Right atrium auricular region (tissue), 2 donors: ENCODE measurements at places on chromosomes 7 and 10.

GRCh38 chr10:117275121-117275520, 34.2 kb downstream of the SLC18A2 start:
- no peak overlapping the region for H3K4me3 ChIP-seq
- DNase-seq = no peak
- H3K27ac ChIP-seq = no peak overlapping the region

DNA sequence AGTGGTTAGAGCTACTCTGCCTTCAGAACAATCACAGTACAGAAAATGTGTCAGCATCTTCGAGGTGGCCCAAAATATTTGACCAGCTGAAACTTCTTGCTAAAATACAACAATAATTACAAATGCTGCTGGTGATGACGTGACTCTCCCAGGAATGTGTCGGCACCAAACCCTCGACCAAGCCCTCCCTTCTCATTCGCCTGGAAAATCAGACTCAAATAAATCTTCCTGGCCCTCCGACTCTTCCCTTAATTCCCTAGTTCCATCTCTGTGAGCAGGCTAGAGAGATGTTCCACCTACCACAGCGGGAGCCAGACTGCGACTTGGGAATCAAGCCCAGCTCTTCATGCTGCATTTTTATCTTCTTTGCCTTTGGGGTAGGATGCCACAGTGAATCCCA, 4.1 kb downstream of the PRSS2 start:
- H3K4me1 ChIP-seq = no peaks in the 10 kb centered on the region
- no peak overlapping the region for H3K27ac ChIP-seq
- no peaks in the 10 kb centered on the region for H3K27me3 ChIP-seq
- no peaks in the 10 kb centered on the region for H3K36me3 ChIP-seq
- no peak for DNase-seq
- H3K4me3 ChIP-seq = no peak overlapping the region

- H3K27me3 ChIP-seq = no peaks in the 10 kb centered on the region
- no peak overlapping the region for H3K27ac ChIP-seq
- no peaks in the 10 kb centered on the region for H3K36me3 ChIP-seq
- H3K4me3 ChIP-seq = peak overlapping the region; percentile 40
- DNase-seq = no peak
These were observed 906 bp downstream of the CDK1 start for GRCh38 chr10:60778971-60779796.

DNA sequence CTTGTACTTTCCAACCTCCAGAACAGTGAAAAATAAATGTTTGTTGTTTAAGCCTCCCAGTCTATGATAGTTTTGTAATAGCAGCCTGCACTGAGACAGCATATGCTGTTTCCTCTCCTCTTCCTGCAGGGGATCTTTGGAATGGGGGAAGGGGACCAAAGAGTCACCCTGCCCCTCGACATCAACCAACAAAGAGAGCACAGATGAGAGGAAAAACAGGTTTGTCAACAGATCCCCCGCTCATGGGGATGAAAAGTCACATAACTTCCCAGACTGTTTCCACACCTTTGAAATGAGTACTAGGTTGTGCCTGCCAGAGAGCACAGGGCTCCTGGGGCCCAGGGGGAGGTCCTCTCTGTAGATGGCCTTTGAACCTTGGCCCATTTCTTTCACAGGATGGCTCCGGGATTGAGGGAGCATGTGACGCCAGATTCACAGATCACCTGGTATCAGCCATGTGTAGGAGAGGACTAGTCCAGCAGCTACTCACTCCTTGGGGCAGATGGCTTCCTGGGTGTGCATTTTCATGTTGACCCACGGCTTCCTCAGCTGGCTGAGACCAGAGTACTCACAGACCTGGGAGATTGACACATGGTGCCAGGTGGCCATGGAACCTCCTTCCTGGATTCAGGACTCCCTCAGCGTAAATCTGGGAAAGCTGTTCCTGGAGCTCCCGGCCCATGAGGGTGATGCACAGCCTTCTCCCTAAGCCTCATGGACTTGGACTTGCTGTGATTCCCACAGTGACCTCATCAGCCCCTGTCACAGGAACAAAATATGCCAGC, 125.6 kb downstream of the CXCL12 start:
- DNase-seq = no peak
- H3K4me1 ChIP-seq = no peaks in the 10 kb centered on the region
- H3K27me3 ChIP-seq = no peaks in the 10 kb centered on the region
- no peak overlapping the region for H3K27ac ChIP-seq
- H3K36me3 ChIP-seq = no peaks in the 10 kb centered on the region

- no peaks in the 10 kb centered on the region for H3K27me3 ChIP-seq
- no peak overlapping the region for H3K4me3 ChIP-seq
- H3K36me3 ChIP-seq = no peaks in the 10 kb centered on the region
- no peak overlapping the region for H3K27ac ChIP-seq
These were observed 12.7 kb upstream of the ABCC2 start for GRCh38 chr10:99769706-99770105.

DNA sequence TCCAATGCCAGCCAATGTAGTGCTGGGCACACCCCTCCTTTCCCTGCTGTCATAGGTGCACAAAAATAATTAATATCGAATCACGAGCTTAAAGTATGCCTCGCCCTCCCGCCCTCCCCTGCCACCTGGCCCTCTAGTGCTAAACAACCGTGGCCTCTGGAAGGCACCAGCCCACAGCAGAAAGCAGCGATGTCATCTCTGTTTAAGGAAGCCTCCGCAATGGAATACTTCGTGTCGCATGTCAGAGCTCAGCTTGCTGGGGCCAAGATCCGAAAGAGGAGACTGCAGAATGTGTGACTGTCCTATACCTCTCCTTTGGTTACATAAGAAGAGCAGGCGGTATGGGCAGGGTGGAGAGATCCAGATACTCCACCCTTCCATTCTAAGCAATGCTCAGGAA, 71.5 kb downstream of the RHOBTB1 start:
- DNase-seq = no peak
- H3K4me1 ChIP-seq = no peaks in the 10 kb centered on the region
- no peak overlapping the region for H3K4me3 ChIP-seq
- H3K36me3 ChIP-seq = peaks cover 30% of the 10 kb centered on the region

- DNase-seq = no peak
- H3K27ac ChIP-seq = no peak overlapping the region
- no peaks in the 10 kb centered on the region for H3K27me3 ChIP-seq
- H3K36me3 ChIP-seq = no peaks in the 10 kb centered on the region
- no peak overlapping the region for H3K4me3 ChIP-seq
- no peaks in the 10 kb centered on the region for H3K4me1 ChIP-seq
These were observed 25.2 kb upstream of the ZNF488 start for GRCh38 chr10:47409171-47409865.

GRCh38 chr7:137878333-137878961, 31.7 kb upstream of the DGKI start:
- peak; percentile 92 for DNase-seq
- peaks cover 39% of the 10 kb centered on the region for H3K36me3 ChIP-seq

GRCh38 chr7:39838326-39838725, 111.7 kb upstream of the CDK13 start:
- H3K4me3 ChIP-seq = no peak overlapping the region
- H3K27ac ChIP-seq = no peak overlapping the region
- H3K27me3 ChIP-seq = no peaks in the 10 kb centered on the region
- no peaks in the 10 kb centered on the region for H3K36me3 ChIP-seq
- no peak for DNase-seq

DNA sequence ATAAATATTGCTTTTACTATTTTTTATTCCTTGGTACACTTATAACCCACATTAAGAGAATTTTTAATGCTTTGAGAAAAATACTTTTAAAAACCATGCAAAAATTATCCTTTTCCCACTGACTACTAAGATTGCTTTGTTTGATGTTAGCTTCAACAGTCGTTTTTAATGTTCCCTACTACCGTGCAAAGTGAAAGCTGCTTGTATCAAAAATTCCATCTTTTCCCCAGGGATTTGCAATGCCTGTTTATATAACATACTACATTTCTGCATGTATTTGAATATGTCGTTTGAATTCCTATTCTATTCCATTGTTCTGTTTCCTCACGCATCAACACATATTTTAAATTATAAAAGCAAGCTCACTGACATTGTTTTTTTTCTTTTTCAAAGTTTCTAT, 54.4 kb downstream of the TFPI2 start:
- H3K27ac ChIP-seq = no peak overlapping the region

GRCh38 chr10:30068492-30069223, 9.3 kb upstream of the JCAD start:
- no peaks in the 10 kb centered on the region for H3K36me3 ChIP-seq
- H3K4me3 ChIP-seq = no peak overlapping the region
- H3K27ac ChIP-seq = peak overlapping the region; percentile 76
- no peaks in the 10 kb centered on the region for H3K27me3 ChIP-seq
- H3K4me1 ChIP-seq = no peaks in the 10 kb centered on the region

- H3K36me3 ChIP-seq = no peaks in the 10 kb centered on the region
- no peaks in the 10 kb centered on the region for H3K4me1 ChIP-seq
- H3K27ac ChIP-seq = no peak overlapping the region
- no peak for DNase-seq
- H3K4me3 ChIP-seq = no peak overlapping the region
- H3K27me3 ChIP-seq = no peaks in the 10 kb centered on the region
These were observed 27.4 kb downstream of the MAPK8 start for GRCh38 chr10:48333856-48334255.

GRCh38 chr10:24428410-24428782, 219.5 kb downstream of the KIAA1217 start:
- no peak for DNase-seq
- H3K4me3 ChIP-seq = no peak overlapping the region
- no peaks in the 10 kb centered on the region for H3K27me3 ChIP-seq

DNA sequence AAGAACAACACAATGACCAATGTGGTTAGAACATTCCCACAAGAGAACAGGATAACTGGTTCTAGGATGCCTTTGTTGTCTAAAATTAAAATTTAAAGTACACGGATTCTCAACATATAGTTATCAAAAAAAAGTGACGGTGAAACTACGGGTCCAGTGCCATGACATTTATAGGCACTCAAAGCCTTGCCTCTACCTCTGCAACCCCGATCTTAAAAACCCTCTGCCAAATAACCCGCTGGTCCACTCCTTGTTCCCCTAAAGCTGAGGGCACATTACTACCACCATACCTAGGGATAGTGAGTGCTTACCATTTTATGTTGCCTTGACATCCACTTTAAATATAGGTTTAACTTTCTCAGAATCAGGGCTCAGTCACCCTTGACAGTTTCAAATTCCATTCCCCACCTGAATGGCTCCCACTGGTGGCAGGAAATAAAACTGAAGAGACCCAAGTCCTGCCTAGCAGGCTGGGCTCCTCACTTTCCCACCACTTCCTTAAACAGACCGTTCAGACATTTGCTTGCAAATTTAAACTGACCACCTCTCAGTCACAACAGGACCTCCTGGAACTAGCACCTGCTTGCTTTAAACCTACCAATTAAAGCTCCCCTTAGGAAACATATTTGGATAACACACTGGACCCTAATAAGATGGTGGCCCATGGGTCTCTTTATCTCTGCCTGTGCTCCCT, 169.9 kb upstream of the ASAH2 start:
- peaks cover 16% of the 10 kb centered on the region for H3K4me1 ChIP-seq
- no peaks in the 10 kb centered on the region for H3K36me3 ChIP-seq
- no peaks in the 10 kb centered on the region for H3K27me3 ChIP-seq
- H3K27ac ChIP-seq = no peak overlapping the region
- DNase-seq = no peak
- no peak overlapping the region for H3K4me3 ChIP-seq

GRCh38 chr7:128961030-128961659, 23.4 kb downstream of the IRF5 start:
- no peak for DNase-seq
- H3K4me3 ChIP-seq = no peak overlapping the region
- no peaks in the 10 kb centered on the region for H3K4me1 ChIP-seq
- H3K27ac ChIP-seq = no peak overlapping the region

- DNase-seq = no peak
- peak overlapping the region; percentile 37 for H3K27ac ChIP-seq
- H3K27me3 ChIP-seq = no peaks in the 10 kb centered on the region
- H3K4me3 ChIP-seq = no peak overlapping the region
These were observed 90.3 kb upstream of the CTTNBP2 start for GRCh38 chr7:117963264-117964197.

GRCh38 chr7:15681631-15682030, 4.9 kb downstream of the MEOX2 start:
- H3K27ac ChIP-seq = peak overlapping the region; percentile 87
- no peaks in the 10 kb centered on the region for H3K27me3 ChIP-seq
- H3K36me3 ChIP-seq = no peaks in the 10 kb centered on the region
- H3K4me1 ChIP-seq = no peaks in the 10 kb centered on the region
- H3K4me3 ChIP-seq = peak overlapping the region; percentile 70
- no peak for DNase-seq

DNA sequence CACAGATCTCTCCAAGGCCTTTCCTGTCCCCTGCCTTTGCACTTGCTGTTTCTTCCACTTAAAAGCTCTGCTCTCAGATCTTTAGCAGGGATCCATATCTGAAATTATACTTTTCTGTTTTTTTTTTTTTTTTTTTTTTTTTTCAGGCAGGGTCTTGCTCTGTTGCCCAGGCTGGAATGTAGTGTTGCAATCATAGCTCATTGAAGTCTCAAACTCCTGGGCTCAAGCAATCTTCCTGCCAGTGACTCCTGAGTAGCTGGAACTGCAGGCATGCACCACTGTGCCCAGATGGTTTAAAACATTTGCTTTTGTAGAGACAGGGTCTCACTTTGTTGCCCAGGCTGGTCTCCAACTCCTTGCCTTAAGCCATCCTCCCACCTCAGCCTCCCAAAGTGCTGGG, 5.0 kb upstream of the TSPAN15 start:
- no peak for DNase-seq
- H3K27me3 ChIP-seq = no peaks in the 10 kb centered on the region
- no peak overlapping the region for H3K4me3 ChIP-seq
- no peak overlapping the region for H3K27ac ChIP-seq
- H3K36me3 ChIP-seq = no peaks in the 10 kb centered on the region

DNA sequence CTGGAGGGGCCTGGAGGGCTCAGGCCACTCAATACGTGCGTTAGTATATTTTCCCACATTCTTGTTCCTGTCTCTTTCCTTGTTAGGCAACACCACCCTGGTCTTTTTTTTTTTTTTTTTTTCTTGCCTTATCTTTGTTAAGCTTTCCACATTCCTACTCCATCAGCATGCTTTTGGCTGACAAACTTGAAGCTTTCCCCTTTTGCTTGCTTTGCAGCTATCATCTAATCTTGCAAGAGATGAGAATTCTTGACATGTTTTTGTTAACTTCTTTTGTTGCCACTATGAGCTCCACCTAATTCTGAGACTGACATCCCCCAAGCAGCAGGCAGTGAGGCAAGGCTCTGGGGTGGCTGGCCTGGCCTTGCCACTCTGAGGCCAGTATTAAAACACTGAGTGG, 52.5 kb upstream of the NRP1 start:
- no peaks in the 10 kb centered on the region for H3K36me3 ChIP-seq
- DNase-seq = no peak
- no peaks in the 10 kb centered on the region for H3K4me1 ChIP-seq
- no peak overlapping the region for H3K4me3 ChIP-seq
- no peak overlapping the region for H3K27ac ChIP-seq

DNA sequence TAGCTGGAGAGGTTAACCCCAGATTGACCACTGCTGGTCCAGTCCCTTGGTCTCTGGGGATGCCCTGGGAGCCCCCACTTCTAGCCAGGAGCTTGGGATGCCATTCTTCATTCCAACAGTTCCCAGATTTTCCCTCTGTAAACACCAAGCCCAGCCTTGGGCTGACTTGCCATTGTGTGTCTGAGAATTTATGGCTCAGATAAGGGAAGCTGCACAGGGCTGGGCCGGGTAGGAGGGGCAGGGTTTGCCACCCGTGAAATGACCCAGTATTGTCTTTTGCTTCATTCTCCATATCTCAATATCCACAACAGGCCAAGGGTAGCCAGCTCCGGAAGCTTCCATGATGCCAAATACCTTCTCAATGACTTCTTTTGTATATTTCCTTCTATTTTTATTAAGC, 32.1 kb downstream of the AFAP1L2 start:
- no peaks in the 10 kb centered on the region for H3K4me1 ChIP-seq
- H3K4me3 ChIP-seq = no peak overlapping the region
- no peak overlapping the region for H3K27ac ChIP-seq
- no peak for DNase-seq
